Thymus (tissue), 14 donors: ENCODE measurements at places on chromosomes 1 and 21. TPM values are rescaled to one million over a fixed set of nuclear protein-coding genes. Genes with fewer than 3 reads are reported as not detected.

Gene TMED5
- total RNA-seq = 27.5 TPM

- H3K27me3 ChIP-seq = no peaks in the 10 kb centered on the region
These were observed 14.9 kb upstream of the CENPS start for GRCh38 chr1:10415211-10415930.

- no peak overlapping the region for H3K27ac ChIP-seq
- no peaks in the 10 kb centered on the region for H3K27me3 ChIP-seq
- no peak overlapping the region for H3K4me3 ChIP-seq
- H3K4me1 ChIP-seq = no peaks in the 10 kb centered on the region
- no peak for DNase-seq
These were observed 61.9 kb upstream of the ADGRL2 start for GRCh38 chr1:81738875-81739274.

DNA sequence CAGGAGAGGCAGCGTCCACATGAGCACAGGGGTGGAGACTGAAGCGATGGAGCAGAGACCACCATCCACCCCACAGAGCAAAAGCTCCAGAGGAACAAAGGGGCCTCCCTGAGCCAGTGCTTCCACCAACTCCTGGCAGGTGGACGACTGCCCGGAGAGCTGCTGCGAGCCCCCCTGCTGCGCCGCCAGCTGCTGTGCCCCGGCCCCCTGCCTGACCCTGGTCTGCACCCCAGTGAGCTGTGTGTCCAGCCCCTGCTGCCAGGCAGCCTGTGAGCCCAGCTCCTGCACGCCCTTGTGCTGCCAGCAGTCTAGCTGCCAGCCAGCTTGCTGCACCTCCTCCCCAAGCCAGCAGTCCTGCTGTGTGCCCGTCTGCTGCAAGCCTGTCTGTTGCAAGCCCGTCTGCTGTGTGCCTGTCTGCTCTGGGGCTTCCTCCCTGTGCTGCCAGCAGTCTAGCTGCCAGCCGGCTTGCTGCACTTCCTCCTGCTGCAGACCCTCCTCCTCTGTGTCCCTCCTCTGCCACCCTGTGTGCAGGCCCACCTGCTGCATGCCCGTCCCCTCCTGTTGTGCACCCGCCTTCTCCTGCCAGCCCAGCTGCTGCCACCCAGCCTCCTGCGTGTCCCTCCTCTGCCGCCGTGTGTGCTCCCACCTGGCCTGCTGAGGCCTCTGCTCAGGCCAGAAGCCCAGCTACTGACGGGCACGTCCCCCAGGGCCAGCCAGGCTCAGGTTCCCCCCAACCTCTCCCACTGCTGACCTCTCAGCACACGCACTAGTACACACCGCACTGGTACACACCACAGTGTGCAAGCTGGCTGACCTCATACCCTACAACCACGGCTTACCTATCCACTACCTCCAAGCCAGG, 5.4 kb downstream of the KRTAP10-12 start:
- no peaks in the 10 kb centered on the region for H3K4me1 ChIP-seq
- no peak overlapping the region for H3K4me3 ChIP-seq
- H3K27ac ChIP-seq = no peak overlapping the region
- no peak for DNase-seq
- H3K27me3 ChIP-seq = peaks cover 89% of the 10 kb centered on the region
- peaks cover 6% of the 10 kb centered on the region for H3K36me3 ChIP-seq
